ENCODE measurements at places on chromosomes 2 and 18.

- no peak for DNase-seq
These were observed 564.0 kb upstream of the POU3F3 start for GRCh38 chr2:104289651-104290565.

DNA sequence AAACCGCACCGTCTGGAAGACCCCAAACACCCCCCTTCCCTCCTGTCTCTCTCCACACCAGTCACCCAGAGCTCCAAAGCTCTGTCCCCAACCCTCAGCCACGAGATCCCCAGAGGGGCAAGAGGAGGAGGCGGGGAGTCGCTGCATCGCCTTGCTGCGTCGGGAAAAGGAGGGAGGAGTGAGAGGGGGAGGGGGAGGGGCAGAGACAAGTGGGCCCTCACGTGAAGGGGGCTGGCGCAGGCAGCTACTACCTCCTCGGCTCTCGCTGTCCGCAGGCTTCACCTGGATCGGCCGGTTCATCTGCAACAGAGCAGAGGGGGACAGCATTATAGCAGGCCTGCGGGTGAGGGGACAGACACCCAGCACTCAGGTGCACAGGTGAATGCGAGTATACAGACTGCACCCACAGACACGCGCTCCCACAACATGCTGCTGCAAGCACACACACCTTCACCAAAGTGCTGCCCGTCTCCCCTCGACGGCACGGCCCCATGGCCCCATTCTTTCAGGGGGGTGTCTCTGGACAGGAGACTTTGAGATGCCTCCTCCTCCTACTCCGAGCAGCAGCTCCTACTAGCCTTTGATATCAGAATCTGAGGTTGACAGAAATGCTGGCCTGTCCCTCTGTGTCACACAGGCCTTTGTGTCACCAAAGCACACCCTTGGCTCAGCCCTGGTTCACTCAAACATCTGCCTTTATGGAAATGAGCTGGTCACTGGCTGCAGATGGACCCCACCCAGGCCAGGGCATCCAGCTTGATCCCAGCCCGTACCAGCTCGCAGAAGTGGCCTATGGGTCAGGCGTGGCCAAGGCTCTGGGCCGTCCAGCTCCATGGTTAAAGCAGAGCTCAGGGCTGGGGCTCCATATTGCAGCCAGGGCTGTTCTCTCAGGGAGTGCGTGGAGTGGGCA, 243.8 kb downstream of the CELF4 start:
- DNase-seq = no peak

DNA sequence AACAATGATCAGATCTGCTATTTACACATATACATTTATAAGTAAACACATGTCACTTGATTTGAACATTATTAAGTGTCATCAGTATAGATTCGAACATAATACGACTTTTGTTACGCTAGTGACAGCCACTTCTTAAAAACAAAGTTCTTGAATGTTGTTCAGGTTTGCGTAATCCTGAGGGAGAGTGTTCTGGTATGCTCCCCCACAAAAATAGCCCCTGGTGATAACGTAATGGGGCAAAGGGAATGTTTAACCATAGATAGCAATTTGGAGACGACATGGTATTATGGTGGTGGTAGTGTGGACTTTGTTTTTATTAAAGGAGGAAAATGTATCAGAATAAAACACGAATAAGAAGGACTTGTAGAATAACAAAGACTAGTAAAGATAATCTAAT, 90.6 kb downstream of the PLEKHM3 start:
- DNase-seq = no peak

- DNase-seq = no peak
These were observed 38.3 kb downstream of the NXPH2 start for GRCh38 chr2:138741851-138742250.

- DNase-seq = no peak
These were observed 336.7 kb upstream of the RND3 start for GRCh38 chr2:150824118-150824517.

DNA sequence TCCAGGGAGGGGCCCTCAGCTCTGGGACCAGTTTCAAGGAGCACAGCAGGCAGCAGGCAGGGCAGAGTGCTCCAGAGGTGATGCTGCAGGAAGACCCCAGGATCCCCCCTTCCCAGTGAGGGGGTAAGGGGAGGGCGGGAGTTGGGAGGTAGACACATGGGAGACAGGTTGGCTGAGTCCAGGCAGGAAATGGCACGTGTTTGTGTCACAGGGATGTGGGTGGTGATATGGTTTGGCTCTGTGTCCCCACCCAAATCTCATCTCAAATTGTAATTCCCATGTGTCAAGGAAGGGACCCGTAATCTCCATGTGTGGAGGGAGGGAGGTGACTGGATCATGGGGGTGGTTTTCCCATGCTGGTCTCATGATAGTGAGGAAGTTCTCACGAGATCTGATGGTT, 25.2 kb upstream of the OTOS start:
- DNase-seq = no peak

GRCh38 chr2:29872870-29873269, 48.5 kb downstream of the ALK start:
- no peak for DNase-seq

- DNase-seq = no peak
These were observed 47.1 kb downstream of the SLC4A1AP start for GRCh38 chr2:27710640-27711430.

- DNase-seq = no peak
These were observed 116.5 kb downstream of the MCFD2 start for GRCh38 chr2:46798998-46799698.

- no peak for DNase-seq
These were observed 77.7 kb upstream of the CYP1B1 start for GRCh38 chr2:38153476-38154135.

DNA sequence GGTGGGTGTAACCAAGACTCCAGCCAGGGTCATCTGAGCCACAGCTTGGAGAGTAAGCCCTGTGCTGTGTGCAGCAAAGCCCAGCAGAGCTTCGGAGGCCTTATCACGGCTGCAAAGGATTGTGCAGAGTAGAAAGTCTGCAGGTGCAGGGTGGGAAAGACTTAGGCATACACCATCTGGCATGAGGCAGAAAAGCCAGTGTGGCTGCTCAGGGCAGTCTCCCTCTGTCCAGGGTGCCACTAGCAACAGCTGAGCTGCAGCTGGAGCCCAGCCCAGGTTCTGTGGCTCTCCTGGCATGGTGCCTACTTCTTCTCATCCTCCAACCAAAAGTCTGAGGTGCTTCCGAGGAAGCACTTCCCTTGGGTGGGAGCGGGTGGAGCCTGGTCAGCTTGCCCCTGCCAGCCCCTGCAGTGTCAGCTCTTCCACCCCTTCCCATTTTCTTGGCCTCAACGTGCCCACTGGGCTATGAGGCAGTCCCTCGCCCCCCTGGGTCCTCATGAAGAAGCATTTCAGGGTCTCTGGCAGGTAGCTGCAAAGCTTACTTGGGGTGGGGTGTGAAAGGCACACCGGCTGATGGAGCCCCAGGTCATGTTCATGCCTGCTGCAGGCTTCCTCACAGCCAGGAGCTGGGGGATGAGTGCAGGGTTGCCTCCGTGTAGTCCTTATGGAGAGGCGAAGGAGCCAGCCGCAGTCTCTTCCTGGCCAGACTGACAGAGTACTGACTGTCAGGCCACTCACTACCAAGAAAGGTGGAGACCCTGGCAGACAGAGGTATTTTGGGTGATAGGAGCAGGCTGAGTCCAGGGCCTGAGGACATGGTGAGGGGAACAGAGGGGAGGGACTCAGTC, 4.8 kb downstream of the AMER3 start:
- no peak for DNase-seq

DNA sequence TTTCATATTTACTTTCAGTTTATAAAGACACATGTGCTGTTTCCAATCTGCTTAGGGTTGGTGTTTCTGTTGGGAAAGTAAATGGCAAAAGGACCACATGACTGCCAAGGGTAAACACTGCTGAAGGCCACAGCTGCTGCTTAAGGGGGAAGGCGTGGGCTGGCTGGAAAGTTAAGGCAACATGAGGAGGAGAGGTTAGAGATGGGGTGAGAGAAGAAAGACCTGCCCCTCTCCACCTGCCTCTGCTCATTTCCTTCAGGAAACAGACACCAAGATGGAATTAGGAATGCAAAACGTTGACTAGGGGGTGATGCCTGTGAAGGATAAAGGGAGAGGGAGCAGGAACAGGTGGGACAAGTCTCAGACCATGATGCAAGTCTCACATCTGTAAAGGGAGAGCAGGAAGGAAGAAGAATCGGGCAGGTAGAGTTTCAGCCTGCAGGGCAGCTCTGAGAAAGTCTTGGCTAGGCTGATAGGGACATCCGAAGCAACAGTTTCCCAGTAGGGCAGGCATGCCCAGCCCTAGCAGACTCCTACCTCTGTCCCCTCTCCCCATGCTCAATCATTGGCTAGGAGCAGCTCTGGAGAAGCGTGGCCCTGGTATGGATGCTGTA, 86.0 kb downstream of the CDC42EP3 start:
- DNase-seq = no peak

- DNase-seq = no peak
These were observed 9.1 kb upstream of the ARID5A start for GRCh38 chr2:96527286-96528005.

- no peak for DNase-seq
These were observed 11.0 kb upstream of the LRRFIP1 start for GRCh38 chr2:237616373-237616733.

DNA sequence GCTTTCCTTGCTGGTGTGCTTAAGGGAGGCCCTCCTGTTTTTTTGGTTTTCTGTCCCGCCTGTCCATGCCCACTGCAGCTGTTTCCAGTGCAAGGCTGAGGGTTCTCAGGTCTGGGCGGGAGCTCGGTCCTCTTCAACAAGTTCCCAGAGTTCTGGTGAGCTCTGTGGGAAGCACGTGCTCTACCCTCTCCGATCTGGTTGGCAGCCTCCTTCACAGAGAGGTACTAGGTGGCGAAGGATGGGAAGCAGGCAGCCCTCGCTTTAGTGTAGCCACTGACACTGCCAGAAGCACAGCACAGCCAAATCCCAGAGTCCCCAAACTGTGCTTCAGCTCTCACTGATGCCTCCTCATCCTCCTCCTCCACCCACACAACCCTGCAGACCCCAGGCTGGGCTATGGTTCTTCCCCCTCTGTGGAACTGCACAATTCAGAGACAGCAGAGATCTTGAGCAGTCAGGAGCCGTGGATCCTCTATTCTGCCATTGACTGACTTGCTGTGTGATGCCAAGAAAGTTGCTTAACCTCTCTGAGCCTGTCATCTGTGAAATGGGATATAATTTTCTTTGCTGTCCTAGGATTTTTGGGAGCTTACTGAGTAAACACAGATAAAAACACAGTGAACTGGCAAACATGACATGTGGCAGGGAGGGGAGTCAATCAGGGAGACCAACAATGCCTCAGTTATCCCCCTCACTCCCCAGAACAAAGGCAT, 157.3 kb downstream of the MSH2 start:
- no peak for DNase-seq

DNA sequence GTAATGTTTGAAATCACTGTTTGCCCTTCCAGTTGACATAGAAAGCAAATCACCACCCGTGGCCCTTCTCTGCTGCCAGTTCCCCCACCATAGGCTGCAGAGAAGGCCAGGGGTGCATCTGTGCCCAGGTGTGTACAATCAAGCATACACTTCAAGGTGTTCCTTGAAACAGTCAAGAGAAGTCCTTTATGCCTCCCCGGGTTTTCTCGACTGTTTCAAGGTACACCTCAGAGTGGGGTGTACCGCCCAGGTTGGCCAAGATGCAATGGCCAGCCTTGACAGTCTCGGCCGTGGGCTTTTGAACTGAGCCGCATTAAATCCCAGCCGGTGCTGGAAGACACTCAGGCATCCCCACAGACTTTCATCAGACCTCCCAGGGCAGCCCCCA, 21.0 kb upstream of the ATP9B start:
- DNase-seq = no peak

GRCh38 chr18:69980982-69981804, 33.5 kb upstream of the CD226 start:
- DNase-seq = no peak

DNA sequence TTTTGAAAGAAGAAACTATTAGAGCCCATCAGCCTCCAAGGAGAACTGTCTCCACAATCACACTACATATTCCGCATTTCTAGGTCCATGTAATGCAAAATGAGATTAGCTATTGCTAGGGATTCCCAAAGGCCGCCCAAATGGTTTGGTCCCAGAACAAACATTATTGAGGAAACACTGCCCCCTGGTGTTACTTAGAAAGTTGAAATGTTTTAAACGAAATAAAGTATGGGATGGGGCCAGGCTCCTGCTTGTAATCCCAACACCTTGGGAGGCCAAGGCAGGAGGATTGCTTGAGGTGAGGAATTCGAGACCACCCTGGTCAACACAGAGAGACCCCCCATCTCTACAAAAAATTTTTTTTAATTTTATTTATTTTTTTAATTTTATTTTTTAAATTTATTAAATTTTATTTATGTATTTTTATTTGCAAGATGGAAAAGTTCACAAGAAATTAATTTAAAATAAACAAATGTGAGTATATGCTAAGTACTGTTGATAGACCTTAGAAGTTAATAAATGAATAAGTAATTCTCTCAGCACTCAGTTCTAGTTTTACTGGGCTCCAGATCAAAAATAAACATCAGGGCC, 5.5 kb downstream of the NHEJ1 start:
- peak; percentile 83 for DNase-seq

- DNase-seq = no peak
These were observed 17.9 kb upstream of the NYAP2 start for GRCh38 chr2:225381609-225382008.

DNA sequence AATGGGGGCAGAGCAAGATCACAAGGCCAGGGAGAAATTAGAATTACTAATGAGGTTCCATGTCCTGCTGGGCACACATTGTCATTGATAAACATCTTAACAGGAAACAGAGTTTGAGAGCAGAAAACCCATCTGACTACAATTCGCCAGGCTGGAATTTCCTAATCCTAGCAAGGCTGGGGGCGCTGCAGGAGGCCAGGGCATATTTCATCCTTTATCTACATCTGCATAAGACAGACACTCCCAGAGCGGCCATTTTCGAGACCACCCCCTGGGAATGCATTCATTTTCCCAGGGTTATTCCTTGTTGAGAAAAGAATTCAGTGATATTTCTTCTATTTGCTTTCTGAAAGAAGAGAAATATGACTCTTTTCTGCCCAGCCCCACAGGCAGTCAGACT, 152.7 kb downstream of the SUCLG1 start:
- no peak for DNase-seq

GRCh38 chr18:55106466-55106865, 147.2 kb upstream of the CCDC68 start:
- DNase-seq = no peak

DNA sequence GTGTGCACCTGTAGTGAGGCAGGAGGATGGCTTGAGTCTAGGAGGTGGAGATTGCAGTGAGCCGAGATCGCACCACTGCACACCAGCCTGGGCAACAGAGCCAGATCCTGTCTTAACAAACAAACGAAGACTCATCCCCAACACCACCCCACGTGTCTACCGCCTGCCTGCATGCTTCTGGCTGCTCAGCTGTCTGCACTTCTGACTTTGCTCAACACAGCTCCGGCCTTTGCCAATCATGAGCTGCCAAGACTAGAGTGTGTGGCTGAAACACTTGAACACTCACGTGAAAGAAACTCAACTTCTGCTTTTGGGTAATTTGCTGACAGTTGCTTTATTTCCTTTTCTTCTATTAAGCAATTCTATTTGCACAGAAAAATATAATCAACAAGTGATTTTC, 32.1 kb upstream of the SP3 start:
- no peak for DNase-seq

GRCh38 chr18:43914018-43914417, 636.7 kb upstream of the SYT4 start:
- DNase-seq = no peak

- no peak for DNase-seq
These were observed 88.7 kb downstream of the TPO start for GRCh38 chr2:1501991-1502390.
